ENCODE measurements at places on chromosomes 6 and 20.

DNA sequence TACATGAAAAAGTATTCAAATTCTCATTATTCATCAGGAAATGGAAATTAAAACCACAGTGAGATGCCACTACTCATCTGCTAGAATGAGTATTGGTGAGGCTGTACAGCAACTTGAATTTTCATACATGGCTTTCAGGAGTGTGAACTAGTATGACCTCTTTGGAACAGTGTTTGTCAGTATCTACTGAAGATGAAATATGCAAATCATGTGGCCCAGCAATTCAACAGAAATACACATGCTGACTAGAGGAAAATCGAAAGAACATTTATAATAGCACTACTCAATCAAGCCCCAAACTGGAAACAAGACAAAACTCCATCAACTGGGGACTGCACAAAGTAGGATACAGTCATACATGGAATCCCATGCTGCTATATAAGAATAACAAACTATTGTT is 102.2 kb downstream of the DCDC2 start:
- no peak for DNase-seq

DNA sequence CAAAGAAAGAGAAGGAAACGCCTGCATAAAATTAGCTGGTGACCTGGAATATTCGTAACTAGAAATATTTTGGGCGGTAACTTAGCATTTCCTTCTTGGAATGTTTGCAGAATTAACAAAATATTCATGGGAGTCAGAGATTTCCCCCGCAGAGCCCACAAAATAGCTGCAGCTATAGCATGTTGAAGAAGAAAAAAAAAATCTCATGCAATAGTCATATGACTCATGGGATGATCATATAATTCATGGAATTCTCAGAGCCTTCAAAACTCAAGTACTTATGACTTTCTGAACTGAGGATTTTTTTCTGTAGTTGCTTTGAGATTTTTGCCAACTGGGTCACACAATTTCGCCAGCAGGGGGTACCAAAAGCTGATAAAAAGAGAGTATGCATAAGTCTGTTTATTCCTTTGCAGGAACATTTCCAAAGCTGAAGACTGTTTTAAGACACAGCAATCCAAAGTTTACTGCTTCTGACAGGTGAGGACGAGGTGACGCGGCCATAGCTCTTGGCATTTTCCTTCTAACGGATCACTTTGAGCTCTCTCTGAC is 586.0 kb upstream of the CHD6 start:
- no peak for DNase-seq

DNA sequence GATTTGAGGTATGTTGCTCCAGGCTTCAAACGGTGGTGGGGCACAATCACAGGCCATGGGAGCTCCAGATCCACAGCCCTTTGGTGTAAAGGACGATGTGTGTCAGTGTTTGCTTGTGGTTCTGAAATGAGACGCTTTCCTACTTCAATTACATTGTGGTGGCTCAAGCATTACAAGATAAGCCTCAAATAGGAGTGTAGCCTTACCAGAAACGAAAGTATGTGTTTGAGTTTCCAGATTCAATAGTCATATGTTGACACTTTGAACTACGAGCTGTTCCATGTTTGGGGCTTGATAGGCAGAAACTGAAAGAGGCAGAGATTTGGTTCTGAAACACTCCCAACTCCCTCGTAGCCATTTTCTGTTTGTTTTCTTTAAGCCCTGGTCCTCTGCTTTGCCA is 187.1 kb downstream of the MYLK4 start:
- no peak for DNase-seq

- no peak for DNase-seq
Measured at GRCh38 chr6:106074146-106074545, 12.0 kb upstream of the PRDM1 start.

GRCh38 chr6:18330548-18331081 is 56.5 kb upstream of the RNF144B start:
- DNase-seq = no peak

DNA sequence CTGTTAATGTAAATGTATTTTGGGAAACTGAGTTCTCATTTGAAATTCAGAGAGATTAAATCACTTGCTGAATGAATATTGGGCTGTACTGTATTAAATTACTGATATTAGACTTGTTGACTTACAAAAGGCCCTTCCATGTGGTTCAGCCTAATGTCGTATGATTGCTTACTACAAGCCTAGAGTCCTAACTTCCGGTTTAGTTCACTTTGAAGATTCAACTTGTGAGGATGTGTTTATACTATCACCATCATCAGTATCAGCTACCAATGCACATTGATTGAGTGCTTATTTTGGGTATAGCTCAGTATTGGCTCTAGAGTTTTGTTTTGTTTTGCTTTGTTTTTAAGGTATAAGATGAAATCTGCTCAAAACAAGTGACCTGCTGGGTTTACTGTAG is 48.3 kb downstream of the FAM217A start:
- DNase-seq = no peak

DNA sequence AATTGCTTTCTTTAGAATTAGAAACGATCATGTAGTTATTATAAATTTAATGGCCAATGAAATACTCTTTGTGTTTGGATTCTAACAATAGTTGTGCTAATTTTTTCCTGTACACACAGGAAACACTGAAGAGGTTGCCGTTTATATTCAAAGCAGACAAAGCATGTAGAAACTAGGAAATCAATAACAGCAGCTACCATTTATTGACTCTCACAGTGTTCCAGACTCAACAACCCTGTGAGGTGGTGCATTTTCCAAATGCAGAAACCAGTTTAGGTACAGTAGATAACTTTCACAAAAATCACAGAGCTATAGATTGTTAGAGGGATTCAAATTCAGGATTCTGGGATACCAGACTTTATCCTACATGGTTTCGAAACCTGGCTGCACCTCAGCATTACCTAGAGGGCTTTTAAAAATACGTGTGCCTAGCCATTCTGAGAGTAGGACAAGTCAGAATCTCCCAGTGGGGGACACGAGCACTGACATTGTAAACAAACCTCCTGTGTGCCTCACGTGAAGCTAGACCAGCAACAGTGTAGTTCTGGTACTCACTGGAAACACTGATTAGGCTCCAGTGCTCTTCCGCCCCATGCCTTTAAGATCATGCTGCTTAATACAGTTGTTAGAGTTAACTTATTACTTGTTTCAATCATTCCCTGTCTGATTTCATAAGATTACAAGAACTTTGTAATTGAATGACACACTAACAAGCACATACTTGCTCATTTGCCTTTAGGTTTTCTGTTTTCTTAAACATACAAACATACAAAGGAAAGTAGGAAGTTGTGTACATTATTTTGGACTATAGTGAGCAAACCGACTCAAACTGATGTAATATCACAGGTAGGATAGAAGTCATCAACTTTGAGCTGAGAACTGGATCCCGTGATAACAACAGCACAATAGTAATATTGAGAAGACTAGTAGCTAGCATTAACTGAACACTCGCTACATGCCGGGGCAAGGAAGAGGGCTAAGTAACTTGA is 65.8 kb downstream of the MAP3K4 start:
- DNase-seq = no peak

DNA sequence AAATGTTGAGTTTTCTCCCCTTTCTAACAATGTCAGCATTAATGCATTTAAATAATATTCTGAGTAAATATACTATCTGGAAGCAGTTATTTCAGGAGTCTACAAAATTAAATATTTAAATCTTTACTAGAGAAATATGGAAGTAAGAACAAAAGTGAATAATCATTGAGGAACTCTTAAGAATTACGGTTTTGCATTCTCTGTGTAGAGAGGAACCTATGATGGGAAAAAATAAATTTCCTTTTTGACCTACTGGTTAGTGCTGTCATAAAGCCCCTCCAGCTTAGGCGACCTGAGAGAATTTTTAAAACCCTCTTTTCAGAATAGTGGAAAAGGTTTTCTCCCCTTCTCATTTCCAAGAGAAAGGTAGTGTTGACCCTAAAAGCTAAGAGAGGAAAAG is 64.8 kb downstream of the ATXN1 start:
- no peak for DNase-seq

DNA sequence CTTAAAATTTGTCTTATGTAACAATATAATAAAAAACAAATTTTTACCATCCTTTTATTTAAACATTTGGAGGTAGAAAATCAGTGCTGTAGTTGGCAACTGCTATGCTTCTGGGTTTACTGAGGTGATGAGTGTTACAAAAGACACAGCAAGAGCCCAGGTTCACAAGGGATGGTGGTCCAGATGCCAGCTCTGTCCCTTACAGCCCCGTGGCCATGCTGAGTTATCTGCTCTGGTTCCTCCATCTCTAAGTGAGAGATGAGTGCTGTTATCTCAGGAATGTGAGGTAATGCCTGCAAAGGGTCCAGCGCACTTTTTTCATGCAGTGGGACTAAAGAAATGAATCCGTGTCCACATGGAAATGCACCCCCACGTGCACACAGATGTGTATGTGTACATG is 17.8 kb downstream of the SYNDIG1 start:
- no peak for DNase-seq

- DNase-seq = no peak
Measured at GRCh38 chr6:168122521-168122920, 43.5 kb upstream of the FRMD1 start.

DNA sequence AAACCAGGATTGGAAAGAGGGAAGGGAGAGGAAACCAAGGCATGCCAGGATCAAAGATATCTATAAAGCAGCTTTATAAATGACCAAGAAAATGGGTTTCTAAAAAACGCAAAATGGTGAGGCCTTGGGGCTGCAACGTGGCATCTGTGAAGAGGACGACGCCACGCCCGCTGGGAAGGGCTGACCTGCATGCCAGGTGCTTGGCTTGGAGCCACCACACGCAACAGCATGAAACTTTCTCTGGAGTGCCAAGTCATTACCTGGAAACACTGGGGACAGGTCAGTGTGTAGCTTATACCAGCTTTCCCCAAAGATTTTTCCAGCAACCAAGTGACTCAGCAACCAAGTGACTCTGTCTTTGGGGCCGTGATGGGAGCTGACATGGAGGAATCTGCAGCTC is 82.5 kb downstream of the POPDC3 start:
- no peak for DNase-seq

DNA sequence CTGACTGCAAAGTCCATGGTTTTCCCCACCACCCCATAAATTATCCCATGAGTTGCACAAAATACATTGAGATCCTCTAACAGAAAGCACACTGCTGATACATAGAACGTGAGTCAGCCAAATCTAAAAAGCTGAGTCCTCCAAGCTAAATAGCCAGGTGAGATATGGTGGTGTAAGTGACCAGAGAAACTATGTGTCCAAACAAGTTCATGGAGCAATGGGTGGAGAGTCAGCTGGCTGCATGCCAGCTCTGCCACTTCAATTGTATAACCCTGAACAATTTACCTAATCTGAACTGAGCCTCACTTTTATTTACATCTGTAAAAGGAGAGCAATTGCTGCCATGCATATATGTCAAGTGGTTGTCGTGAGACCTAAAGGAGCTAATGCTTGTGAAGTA is 9.7 kb downstream of the SNAP25 start:
- no peak for DNase-seq

- DNase-seq = no peak
Measured at GRCh38 chr6:69571234-69571633, 225.6 kb downstream of the LMBRD1 start.

- DNase-seq = no peak
Measured at GRCh38 chr6:74334722-74335121, 638.7 kb downstream of the CD109 start.

DNA sequence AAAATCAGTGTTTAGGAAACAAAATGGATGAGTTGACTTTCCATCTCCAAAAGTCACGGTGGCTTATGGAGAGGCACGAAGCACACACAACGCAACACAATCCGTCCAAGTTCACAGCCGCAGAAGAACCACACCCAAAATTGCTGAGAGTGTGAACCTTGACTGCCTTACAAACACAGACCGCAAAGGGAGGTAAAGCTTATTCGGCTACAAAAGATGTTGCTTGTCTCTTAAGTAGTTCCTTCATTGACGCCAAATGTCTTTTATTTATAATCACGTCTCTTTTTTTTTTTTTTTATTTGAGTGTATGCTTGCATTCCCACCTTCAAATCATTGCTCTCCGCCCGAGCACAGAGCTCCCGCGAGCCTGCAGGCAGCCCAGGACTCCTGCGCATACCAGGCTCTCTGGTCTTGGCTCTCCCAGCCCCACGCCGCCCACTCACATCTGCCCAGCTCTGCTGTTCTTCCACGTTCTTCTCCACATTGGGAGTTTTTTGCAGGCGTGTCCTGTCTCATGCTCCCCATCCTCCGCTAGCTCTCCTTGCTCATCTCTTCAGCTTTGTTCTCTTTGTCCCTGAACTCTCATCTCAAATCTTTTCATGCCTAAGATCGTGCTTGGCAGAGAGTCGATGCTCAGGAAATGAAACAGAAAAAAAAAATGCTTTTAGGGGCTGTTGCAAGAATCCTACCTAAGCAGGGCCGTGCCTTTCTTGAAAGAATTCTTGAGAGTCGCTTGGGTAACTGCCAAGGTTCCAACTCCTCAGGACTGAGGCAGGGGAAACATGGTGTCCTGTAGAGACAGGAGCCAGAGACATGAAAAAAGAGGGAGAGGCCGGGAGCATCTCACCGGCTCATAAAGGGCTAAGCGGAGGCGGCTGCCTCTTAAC is 25.8 kb downstream of the LY86 start:
- DNase-seq = no peak

- DNase-seq = no peak
Measured at GRCh38 chr20:19945732-19946670, 71.2 kb upstream of the NAA20 start.

GRCh38 chr20:54364365-54364764 is 111.0 kb upstream of the DOK5 start:
- no peak for DNase-seq

GRCh38 chr20:44428174-44429016 is 47.3 kb upstream of the TTPAL start:
- DNase-seq = no peak

GRCh38 chr6:132060591-132060990 is 109.4 kb upstream of the CCN2 start:
- DNase-seq = no peak

DNA sequence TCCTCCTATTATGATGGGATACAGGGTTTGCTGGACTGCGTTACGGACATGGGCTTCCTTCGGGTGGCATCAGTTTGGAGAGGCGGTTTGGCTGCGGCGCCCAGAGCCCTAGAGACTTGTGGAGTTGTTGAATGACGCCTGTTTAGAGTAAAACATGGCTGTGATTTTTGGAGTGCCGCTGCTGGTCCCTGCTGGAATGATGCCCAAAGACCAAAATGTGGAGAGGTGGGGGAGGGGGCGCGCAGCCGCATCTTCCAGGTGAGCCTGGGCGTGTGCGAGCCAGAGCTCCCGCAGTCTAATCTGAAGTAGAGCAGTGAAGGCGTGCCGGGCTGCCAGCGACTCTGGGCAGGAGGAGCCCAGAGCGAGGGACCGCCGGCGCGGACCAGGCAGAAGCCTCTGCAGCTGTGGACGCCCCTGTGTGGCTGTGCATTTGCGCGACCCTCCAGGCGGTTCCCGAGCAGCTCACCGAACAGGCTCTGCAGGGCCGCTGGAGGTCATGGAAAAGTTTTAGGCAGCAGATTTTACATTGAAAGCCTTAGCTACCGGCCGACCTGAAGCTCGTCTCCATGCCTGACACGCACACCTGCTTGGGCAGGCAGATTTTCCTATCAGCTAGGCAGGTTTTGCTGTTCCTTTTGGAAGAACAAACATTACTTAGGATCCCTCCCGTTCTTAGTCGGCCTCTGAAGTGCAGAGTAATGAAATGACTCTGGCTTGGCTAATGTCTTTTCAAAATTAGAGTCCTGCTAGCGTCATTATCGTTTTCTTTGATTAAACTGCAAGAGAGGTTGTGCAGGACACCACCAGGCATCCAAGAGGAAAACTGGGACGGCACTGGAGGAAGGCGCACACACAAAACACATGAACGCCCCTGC is 298.2 kb downstream of the PHACTR1 start:
- no peak for DNase-seq

Measured in H1 (cell line).